Spinal cord (tissue), 10 donors: ENCODE measurements at places on chromosomes 7 and 10. TPM values are rescaled to one million over a fixed set of nuclear protein-coding genes. Genes with fewer than 3 reads are reported as not detected.

The TSPAN33 gene
- 16.4 TPM for total RNA-seq

GRCh38 chr10:4820804-4821401, 5.1 kb upstream of the AKR1E2 start:
- H3K36me3 ChIP-seq: no peaks in the 10 kb centered on the region
- DNase-seq: peak; percentile 94
- peak overlapping the region; percentile 81 for H3K27ac ChIP-seq
- H3K4me3 ChIP-seq: no peak overlapping the region

GRCh38 chr10:61100887-61101286, 156.9 kb upstream of the RHOBTB1 start:
- H3K27me3 ChIP-seq: no peaks in the 10 kb centered on the region
- no peak for DNase-seq
- no peak overlapping the region for H3K4me3 ChIP-seq
- no peaks in the 10 kb centered on the region for H3K4me1 ChIP-seq
- H3K36me3 ChIP-seq: no peaks in the 10 kb centered on the region

The ANXA7 gene
- 69.9 TPM for total RNA-seq

GRCh38 chr10:125134483-125134848, 25.9 kb downstream of the CTBP2 start:
- no peaks in the 10 kb centered on the region for H3K27me3 ChIP-seq
- no peak overlapping the region for H3K27ac ChIP-seq
- peaks cover 33% of the 10 kb centered on the region for H3K36me3 ChIP-seq
- H3K4me3 ChIP-seq: no peak overlapping the region
- DNase-seq: no peak
- peaks cover 43% of the 10 kb centered on the region for H3K4me1 ChIP-seq
